Left forelimb (tissue), 1 donor: ENCODE measurements at places on chromosomes 3 and 15.
A peak's percentile ranks its signal among the peaks of the same experiment; 100 is the strongest.

- no peak for DNase-seq
These were observed 49.5 kb downstream of the FBN1 start for GRCh38 chr15:48595981-48596380.

- DNase-seq: no peak
These were observed 9.5 kb downstream of the ANAPC13 start for GRCh38 chr3:134476306-134476705.

GRCh38 chr15:86649277-86649676 lies 569.6 kb downstream of the AGBL1 start:
- no peak for DNase-seq

DNA sequence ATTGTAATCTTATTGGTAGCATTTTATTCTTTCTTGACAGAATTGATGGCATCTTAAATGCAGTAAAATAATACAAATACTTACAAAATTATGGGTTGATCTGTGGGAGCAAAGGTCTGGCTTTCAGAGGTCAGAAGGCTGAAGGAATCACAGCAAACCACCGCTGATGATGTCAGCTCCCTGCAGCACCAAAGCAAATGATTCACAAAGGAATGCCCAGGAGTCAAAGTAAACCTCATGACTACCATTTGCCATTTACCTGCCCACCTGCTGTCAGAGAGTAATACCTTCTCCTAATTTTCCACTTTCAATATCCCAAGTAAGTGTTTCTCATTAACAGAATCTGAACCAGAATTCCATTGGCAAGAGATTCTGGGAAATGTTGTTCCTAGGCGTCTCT lies 46.1 kb downstream of the CPA3 start:
- no peak for DNase-seq

DNA sequence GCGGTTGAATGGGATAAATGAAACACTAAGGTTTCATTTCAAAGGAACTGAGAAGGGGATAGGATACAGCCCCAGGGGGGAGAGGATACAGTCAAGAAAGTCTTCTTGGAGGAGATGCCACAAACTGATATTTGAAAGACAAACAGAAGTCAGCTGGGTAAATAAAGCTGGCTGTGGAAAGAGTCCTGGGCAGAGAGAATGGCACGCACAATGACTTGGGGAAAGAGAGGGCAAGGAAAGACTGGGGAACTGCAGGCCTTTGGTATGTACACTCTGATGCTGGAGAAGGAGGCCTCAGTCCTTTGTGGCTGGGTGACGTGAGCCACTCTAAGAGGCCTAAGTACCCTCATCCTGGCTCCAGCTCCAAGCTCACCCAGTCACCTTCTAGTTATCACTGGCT lies 45.2 kb upstream of the LMCD1 start:
- DNase-seq: no peak

- peak; percentile 61 for DNase-seq
These were observed 144.3 kb downstream of the TJP1 start for GRCh38 chr15:29677871-29678461.

GRCh38 chr3:151740581-151740980 lies 6.9 kb downstream of the AADACL2 start:
- DNase-seq: no peak

- no peak for DNase-seq
These were observed 54.4 kb downstream of the NUP210 start for GRCh38 chr3:13365390-13366379.

- DNase-seq: no peak
These were observed 14.2 kb downstream of the CRBN start for GRCh38 chr3:3165241-3165640.

GRCh38 chr15:78276064-78276943 lies 11.9 kb downstream of the DNAJA4 start:
- no peak for DNase-seq

- no peak for DNase-seq
These were observed 31.3 kb downstream of the HACD2 start for GRCh38 chr3:123553536-123553935.

- DNase-seq: no peak
These were observed 4.5 kb downstream of the INKA1 start for GRCh38 chr3:49807431-49808114.

DNA sequence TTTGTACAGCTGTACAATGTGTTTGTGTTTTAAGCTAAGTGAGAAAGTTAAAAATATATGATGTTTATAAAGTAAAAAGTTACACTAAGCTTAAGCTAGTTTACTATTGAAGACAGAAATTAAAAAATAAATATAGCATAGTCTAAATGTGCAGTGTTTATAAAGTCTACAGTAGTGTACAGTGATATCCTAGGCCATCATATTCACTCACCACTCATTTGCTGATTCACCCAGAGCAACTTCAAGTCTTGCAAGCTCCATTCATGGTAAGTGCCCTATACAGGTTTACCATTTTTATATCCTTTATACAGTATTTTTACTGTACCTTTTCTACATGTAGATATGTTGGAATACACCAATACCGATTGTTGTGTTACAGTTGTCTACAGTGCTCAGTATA lies 553.2 kb upstream of the TBL1XR1 start:
- DNase-seq: no peak
